Esophagus squamous epithelium (tissue), 5 donors: ENCODE measurements at places on chromosomes 7 and 10. TPM values are rescaled to one million over a fixed set of nuclear protein-coding genes. Genes with fewer than 3 reads are reported as not detected.

Gene GPER1
- total RNA-seq = 1.9 TPM

Gene NPC1L1
- not detected for total RNA-seq

Gene GIMAP6
- total RNA-seq = 3.1 TPM

Gene TLX1
- not detected for total RNA-seq

Gene ITIH5
- 2.2 TPM for total RNA-seq

Gene CALHM3
- not detected for total RNA-seq

GRCh38 chr10:57925045-57925444 lies 342.6 kb downstream of the IPMK start:
- H3K4me3 ChIP-seq = no peak overlapping the region
- no peaks in the 10 kb centered on the region for H3K4me1 ChIP-seq
- no peak overlapping the region for H3K27ac ChIP-seq
- H3K27me3 ChIP-seq = no peaks in the 10 kb centered on the region
- no peaks in the 10 kb centered on the region for H3K36me3 ChIP-seq

DNA sequence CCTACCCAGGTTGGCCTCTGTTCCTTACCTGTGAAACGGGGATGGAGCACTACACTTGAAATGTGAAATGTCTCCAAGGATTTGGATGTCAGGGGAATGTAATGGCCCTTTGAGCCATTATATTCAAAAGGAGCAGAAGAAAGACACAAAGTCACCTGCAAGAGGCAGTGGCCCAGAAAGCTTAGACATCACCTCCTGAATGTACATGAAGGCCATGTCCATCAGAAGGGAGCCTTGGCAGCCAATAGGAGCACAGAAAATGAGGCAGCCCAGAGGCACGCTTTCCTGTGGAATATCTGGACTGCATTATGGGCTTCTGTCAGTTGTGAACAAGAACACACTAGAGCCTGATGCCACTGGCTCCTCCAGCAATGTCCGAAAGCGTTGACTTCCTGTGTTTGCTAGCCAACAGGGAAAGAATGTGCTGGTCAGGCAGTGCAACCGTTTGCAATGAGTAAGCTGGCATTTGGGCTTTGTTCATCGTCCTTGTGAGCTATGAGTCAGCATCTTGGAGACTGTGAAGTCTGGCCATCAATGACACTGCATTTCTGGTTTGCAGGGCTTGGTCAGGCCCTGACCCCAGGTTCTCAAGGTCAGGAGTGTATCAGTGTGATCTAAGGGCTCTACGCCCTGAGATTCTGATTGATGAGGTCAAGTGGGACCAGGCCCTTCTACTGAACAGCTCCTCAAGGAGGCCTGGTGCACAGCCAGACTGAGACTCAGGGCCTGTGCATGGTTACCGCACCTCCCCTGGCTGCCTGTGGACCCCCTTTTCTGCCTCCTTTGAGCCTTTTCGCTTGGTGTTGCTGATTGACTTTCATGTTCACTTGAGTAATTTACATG lies 222.4 kb downstream of the RPS24 start:
- H3K4me3 ChIP-seq = no peak overlapping the region
- no peaks in the 10 kb centered on the region for H3K4me1 ChIP-seq
- H3K36me3 ChIP-seq = no peaks in the 10 kb centered on the region
- no peak for DNase-seq
- peaks cover 6% of the 10 kb centered on the region for H3K27me3 ChIP-seq

- H3K4me1 ChIP-seq = peaks cover 23% of the 10 kb centered on the region
- H3K27me3 ChIP-seq = no peaks in the 10 kb centered on the region
- no peak overlapping the region for H3K27ac ChIP-seq
- H3K4me3 ChIP-seq = no peak overlapping the region
- no peaks in the 10 kb centered on the region for H3K36me3 ChIP-seq
Measured at GRCh38 chr7:42091461-42092291, 145.3 kb downstream of the GLI3 start.

DNA sequence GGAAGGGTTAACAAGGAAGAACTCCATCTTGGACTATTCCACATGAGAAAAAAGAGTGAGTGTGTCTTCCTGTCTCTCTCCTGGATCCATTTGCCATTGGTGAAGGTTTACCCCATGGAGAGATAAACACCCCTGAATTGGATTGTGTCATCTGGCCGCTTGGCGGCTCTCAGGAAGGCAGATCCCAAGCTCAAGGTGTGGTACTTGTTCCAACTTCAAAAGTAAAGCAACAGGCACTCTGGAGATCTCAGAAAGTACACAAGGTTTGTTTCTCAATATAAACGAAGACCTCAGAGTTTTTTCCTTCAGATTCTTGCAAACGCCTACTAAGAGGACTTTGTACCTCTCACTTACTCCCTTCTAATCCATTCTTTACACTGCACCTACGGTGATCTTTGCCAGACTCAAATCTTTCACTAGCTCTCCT lies 116.7 kb downstream of the REEP3 start:
- H3K27me3 ChIP-seq = no peaks in the 10 kb centered on the region
- H3K27ac ChIP-seq = no peak overlapping the region
- no peak for DNase-seq
- H3K4me3 ChIP-seq = no peak overlapping the region
- H3K4me1 ChIP-seq = no peaks in the 10 kb centered on the region
- H3K36me3 ChIP-seq = no peaks in the 10 kb centered on the region

- peaks cover 22% of the 10 kb centered on the region for H3K4me1 ChIP-seq
- no peaks in the 10 kb centered on the region for H3K27me3 ChIP-seq
- DNase-seq = no peak
- no peak overlapping the region for H3K27ac ChIP-seq
Measured at GRCh38 chr7:101744588-101744987, 72.8 kb upstream of the CUX1 start.

GRCh38 chr10:2925631-2926030 lies 141.7 kb upstream of the PFKP start:
- H3K27me3 ChIP-seq = no peaks in the 10 kb centered on the region
- no peak overlapping the region for H3K27ac ChIP-seq
- no peak overlapping the region for H3K4me3 ChIP-seq

GRCh38 chr10:102758240-102758932 lies 14.6 kb downstream of the WBP1L start:
- no peak for DNase-seq
- no peak overlapping the region for H3K4me3 ChIP-seq
- H3K27me3 ChIP-seq = no peaks in the 10 kb centered on the region
- no peak overlapping the region for H3K27ac ChIP-seq
- H3K4me1 ChIP-seq = peaks cover 11% of the 10 kb centered on the region

DNA sequence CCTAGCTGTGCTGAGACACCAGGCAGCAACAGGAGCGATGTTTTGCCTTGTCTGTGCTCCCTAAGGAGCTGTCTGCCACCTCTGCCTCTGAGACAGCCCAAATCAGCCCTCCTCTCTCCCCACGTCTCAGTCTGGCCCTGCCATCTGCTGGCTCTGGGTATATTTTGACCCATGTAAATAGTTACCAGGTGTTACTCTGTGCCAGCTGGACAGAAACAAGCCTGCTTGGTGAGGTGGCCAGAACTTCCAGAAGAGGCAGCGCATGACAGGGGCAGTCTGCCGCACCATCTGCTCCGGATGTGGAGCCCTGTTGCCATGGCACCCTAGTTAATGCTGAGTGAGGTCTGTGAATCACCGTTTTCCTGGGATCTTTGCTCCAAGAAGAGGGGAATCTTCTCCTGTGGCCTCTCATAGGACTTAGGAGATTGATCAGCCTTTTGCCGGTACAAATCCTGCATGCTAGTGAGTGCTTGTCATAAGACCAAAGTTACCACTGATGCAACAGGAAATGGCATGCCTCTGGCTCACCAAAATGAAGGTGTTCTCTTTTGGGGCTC lies 31.8 kb downstream of the GSTO2 start:
- H3K27ac ChIP-seq = peak overlapping the region; percentile 89
- DNase-seq = no peak
- peaks cover 32% of the 10 kb centered on the region for H3K4me1 ChIP-seq
- H3K4me3 ChIP-seq = no peak overlapping the region

DNA sequence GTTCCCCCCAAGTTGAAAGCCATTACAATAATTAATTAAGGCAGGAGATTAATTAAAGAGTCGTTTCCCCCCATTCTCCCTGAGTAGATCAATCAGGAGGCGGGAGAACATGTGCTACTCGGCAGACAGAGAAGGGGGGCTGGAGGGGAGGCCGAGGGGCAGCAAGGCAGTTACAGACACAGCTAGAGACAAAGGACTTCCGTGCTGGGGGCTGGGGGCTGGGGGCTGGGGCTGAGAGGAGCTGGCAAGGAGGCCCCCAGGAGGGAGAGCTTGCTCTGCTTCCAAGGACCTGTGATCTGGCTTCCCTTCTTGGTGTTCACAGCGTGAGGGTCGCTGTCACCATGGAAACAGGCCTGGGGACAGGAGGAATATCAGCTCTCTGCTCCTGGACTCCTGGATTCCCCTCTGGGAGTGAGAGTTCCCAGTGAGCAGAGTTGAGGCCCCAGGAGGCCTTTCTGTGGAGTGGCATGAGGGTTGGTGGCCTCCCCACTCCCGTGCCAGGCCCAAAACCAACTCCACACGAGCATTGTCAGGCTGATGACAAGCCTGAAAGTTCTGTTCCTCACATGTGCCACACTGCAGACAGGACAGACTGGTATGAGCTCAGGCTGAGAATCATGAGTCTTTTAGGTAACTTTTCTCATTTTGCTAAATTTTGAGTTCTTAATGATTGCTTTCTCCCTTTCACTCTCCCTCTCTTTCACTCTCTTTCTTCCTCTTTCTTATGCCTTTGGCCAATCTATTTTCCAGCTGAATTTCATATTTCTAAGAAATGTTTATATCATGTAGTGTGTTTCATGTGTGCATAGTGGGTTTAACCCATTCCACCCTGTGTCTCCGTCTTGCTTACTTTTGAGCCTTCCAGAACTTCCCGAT lies 16.4 kb downstream of the FAM241B start:
- H3K27me3 ChIP-seq = peaks cover 10% of the 10 kb centered on the region
- H3K4me1 ChIP-seq = peaks cover 14% of the 10 kb centered on the region
- DNase-seq = no peak
- H3K27ac ChIP-seq = no peak overlapping the region

DNA sequence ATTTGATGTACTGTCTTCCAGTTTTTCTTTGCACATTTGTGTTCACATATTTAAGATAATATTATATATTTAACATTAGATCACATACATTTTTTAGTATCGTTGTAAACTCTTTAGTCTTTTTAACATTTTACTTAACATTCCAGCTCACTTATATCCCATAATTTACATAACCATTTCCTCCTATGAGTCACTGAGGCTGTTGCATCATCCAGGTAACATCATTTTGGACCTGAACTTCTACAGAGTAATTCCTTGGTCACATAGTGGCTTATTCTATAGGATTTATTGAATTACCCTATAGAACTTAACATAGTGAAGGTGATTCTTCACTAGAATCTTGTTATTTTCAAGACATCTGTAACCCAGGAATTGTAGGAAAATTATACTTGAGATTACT lies 194.4 kb downstream of the POU6F2 start:
- H3K36me3 ChIP-seq = no peaks in the 10 kb centered on the region
- H3K4me3 ChIP-seq = no peak overlapping the region
- DNase-seq = no peak
- no peaks in the 10 kb centered on the region for H3K27me3 ChIP-seq

DNA sequence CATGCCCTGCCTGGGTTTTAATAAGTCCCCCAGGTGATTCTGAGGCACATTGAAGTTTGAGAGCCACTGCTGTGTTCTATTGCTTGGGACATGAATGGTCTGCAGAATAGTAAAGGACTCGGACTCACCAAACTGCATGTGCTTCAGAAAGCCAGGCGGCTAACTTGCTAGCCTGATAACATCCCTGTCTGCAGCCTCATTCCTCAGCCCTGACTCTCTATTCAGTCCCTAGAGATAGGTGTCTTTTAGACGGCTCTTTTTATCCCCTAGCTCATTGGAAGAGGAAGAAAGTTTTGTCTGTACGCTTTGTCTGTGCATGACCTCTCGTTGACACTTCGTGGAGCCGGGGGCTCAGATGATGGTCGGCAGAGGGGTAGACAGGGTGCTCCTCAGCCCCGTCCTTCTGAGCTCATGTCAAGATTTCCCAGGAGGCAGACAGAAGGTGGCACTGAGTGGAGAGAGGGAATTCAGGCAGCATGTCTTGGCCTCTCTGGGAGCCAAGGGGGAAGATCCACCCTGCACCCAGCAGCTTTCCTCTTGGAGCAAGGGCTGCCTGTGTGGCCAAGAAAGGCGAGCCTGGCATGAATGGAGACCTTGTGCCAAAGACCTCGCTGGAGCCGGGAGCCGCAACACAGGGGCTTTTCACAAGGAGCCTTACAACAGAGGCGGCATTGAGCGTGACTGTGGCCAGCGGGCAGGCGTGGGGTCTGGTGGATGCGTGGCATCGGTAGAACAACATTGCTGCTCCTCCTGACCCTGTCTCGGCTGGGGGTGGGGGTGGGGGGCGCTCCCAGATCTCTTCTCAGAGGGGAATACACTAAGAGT lies 51.1 kb upstream of the PODXL start:
- H3K4me1 ChIP-seq = no peaks in the 10 kb centered on the region
- no peak overlapping the region for H3K27ac ChIP-seq
- H3K27me3 ChIP-seq = no peaks in the 10 kb centered on the region
- no peak for DNase-seq
- H3K4me3 ChIP-seq = no peak overlapping the region
- no peaks in the 10 kb centered on the region for H3K36me3 ChIP-seq

DNA sequence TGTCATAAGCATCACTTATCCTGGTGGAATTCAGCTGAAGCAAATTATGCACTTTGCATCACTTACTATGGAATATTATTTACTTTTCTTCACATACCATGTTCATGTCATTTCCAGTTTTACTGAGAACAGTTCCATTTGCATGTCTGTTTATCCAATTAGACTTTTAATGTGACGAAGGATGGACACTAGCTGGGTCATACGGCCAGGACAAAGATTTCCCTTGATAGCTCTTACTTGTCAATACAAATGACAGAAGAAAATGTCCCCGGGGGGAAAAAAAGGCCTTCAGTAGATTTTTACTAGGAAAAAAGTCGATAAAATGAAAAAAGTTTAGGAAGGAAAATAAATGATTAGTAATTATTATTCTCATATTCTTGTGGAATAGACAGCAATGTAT lies 106.6 kb downstream of the RAPGEF5 start:
- DNase-seq = no peak
- H3K36me3 ChIP-seq = no peaks in the 10 kb centered on the region
- H3K4me1 ChIP-seq = no peaks in the 10 kb centered on the region
- H3K27ac ChIP-seq = no peak overlapping the region

DNA sequence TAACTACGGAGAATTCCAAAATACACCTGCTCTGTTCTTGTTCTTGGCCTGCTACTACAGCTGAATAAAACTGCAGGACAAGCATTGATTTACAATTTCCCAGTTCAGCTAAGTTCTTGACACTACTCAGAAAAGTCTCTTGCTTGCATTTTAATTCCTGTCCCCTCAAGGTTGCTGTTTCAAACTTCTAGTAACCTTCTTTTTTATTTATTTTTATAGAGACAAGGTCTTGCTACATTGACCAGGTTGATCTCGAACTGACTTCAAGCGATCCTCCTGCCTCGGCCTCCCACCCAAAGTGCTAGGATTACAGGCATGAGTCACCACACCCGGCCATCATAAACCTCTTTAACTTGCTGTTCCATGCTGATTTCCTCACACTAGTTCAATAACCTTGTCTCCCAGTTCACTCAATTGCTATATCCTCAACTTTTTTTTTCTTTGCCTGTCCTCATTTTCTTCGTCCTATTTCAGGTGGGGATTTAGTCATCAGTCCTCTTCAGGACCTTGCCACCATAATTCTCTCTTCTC lies 79.9 kb downstream of the ARHGAP21 start:
- H3K36me3 ChIP-seq = no peaks in the 10 kb centered on the region
- H3K27ac ChIP-seq = no peak overlapping the region
- H3K27me3 ChIP-seq = no peaks in the 10 kb centered on the region
- no peak overlapping the region for H3K4me3 ChIP-seq
